ENCODE measurements at places on chromosomes 6 and 20.

GRCh38 chr20:19976595-19977372 lies 40.4 kb upstream of the NAA20 start:
- no peak for DNase-seq

DNA sequence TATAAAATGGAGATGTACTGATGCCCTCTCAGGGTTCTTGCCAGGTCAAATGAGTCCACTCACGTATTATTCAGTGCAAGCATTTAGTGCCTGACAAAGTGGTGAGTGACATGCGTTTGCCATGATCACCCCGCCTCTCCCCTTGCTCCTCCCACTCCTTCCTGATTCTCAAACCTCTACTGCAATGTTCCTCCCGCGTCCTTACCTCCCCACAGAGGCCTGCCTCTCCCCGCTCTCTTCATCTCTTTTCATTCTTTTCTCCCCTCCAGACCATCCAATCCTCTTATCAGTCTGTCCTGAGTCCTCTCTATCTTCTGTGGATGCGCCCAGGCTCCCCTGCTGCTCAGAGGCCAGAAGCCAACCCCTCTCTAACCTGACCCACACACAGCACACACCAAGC lies 40.7 kb downstream of the KCNK5 start:
- no peak for DNase-seq

DNA sequence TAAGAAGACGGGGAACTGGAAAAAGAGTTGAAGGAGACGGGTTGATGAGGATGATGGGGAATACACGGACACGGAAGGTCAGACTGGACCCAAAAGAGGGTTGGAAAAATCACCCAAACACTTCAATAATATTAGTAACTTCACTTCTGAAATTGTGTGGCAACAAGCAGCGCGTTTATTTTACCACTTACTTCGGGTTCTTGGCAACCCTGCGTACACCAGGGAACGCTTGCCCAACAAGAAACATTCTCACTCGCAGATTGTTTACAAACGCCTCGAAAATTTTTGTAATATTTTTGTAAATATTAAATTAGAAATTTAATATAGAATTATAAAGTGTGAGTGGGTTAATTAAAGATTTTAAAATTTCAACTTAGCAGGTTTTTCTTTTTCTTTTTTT lies 99.5 kb downstream of the CEBPB start:
- DNase-seq = no peak

GRCh38 chr20:50372770-50373088 lies 137.5 kb upstream of the PTPN1 start:
- no peak for DNase-seq

DNA sequence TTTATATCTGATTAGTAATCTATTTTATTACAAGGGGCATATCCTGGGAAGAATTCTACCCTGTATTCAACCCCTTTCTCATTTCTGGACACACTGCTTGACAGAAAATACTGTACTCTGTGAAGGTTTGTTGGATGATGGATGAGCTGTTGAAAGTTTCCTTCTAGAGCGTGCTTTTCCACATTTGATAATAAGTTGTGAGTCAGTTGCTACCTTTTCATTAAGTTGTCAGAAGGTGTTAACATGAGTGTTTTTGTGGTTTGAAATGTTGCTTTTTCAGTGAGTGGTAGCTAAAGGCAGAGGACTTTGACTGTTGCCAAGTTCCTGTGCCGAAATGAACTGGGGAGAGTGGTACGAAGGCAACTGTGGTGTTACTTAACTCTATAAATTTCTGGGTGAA lies 3.9 kb upstream of the ECI2 start:
- DNase-seq = no peak

All from stimulated activated CD8-positive, alpha-beta memory T cell treated with anti-CD3 and anti-CD28 coated beads, Interleukin-4, amount 100 ng/mL, for 4 hours (primary cell).